ENCODE measurements at places on chromosomes 4 and X.

DNA sequence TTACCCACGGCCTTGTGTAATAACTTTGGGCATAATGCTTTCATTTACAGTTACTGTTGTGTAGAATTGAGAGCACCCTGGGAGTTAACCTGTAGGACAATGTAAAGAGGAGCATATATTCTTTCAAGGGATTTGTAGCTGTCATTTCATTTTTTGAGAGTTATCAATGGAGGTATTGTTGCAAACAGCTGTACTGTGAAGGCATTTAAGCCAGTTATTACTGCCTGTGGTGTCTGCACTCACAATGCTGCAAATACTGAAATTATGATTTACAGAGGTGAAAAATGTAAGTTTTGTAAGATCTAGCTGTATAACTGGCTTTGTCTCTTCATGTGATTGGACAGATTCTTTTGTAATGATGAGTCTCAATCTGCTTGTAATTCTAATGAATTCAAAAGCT, 131.5 kb upstream of the FAT1 start:
- no peak for DNase-seq

DNA sequence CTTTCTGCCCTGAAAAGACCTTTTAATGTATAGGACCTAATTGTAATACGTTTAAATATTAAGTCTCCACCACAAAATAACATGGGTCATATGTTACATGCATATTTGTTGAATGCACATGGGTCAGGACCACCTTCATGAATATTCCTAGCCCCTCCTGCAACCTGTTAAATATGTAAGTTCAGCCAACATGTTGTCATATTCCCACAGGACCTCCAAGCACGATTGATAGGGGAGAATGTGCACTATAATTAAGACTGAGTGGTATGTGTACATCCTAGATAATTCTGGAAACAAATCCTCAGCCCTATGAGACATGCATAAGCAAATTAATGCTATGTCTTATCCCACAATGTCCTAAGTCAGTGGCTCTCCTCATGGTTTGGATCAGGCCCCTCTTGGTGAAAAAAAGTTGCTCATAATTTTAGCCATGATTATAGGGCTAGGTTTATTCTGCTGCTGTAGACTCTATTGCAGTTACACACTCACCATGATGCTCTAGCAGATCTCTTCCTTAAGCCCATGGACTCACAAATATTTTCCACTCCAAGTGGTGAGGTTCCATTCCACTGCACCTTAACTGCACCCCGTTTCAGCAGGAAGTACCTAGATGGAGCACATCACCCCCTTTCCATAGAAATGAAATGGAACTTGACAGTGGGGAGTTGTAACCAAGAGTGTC, 10.2 kb downstream of the TIGD2 start:
- no peak for DNase-seq

- peak; percentile 6 for DNase-seq
These were observed 41.8 kb upstream of the CEP135 start for GRCh38 chr4:55906989-55907388.

DNA sequence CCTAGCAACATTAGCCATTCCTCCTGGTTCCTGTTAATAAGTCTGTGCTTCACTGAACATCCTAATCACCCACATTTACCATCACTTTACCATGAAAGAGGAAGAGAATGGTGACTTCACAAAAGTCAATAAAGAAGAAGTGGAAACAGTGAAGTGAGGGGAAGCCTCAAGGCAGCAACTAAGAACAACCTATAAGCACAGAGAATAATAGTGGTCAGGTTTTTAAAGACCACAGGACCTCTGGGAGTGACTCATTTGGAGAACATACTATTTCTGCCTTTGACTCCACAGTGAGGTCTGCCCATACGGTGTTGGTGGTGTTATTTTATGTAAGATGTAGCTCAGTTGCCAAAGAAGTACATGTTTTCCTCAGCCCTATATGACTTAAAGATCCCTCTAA, 86.0 kb upstream of the TET2 start:
- no peak for DNase-seq

DNA sequence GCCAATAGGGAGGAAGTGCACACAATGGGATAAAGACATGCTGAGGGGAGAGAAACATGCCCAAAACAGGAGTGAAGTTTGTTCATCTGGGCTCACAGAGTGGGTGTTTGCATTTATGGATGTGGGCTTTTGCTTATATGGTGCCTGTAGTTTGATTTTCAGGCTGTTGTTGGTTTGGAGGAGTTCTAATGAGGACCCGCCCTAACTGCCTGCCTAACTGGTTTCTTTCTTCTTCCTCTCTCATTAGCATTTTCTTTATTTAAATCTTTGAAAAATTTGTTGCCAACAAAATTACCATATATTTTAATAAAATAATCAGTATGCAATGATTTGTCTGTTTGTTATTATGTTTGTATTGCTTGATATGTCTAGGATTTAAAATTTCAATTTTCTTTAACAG, 1965.8 kb downstream of the C4orf33 start:
- no peak for DNase-seq

Data from stimulated activated CD4-positive, alpha-beta T cell treated with anti-CD3 and anti-CD28 coated beads, Interleukin-4, amount 100 ng/mL, for 4 hours (primary cell).